Large intestine (tissue), 12 donors: ENCODE measurements at places on chromosomes 12 and 14. TPM values are rescaled to one million over a fixed set of nuclear protein-coding genes. Genes with fewer than 3 reads are reported as not detected.

DNA sequence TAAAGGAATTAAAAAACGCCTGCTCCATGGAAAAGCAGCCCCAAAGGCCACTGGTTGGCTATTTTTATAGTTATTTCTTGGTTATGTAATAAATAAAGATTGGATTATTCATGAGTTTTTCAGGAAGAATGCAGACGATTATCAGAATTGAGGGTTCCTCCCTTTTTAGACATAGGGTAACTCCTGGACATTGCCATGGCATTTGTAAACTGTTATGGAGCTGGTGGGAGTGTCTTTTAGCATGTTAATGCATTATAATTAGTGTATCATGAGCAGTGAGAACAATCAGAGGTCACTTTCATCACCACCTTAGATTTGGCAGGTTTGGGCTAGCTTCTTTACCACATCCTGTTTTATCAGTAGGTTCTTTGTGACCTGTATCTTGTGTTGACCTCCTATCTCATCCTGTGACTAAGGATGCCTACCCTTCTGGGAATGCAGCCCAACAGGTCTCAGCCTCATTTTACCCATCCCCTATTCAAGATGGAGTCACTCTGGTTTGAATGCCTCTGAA is 728.7 kb downstream of the GALC start:
- no peak for DNase-seq
- H3K27me3 ChIP-seq: no peaks in the 10 kb centered on the region
- no peaks in the 10 kb centered on the region for H3K36me3 ChIP-seq
- no peak overlapping the region for H3K4me3 ChIP-seq
- H3K27ac ChIP-seq: no peak overlapping the region
- no peaks in the 10 kb centered on the region for H3K4me1 ChIP-seq

- no peaks in the 10 kb centered on the region for H3K4me1 ChIP-seq
- no peak overlapping the region for H3K27ac ChIP-seq
- no peak for DNase-seq
- no peaks in the 10 kb centered on the region for H3K27me3 ChIP-seq
- no peaks in the 10 kb centered on the region for H3K36me3 ChIP-seq
These were observed 90.9 kb upstream of the CCDC196 start for GRCh38 chr14:66395300-66395699.

Gene KRT73
- 0.97 TPM for polyA plus RNA-seq

GRCh38 chr14:69087061-69087461 is 65.9 kb downstream of the DCAF5 start:
- peak overlapping the region; percentile 33 for H3K27ac ChIP-seq
- peaks cover 32% of the 10 kb centered on the region for H3K36me3 ChIP-seq
- peak; percentile 23 for DNase-seq
- no peak overlapping the region for H3K4me3 ChIP-seq

Gene CFAP54
- 0.46 TPM for polyA plus RNA-seq
